WTC11 (cell line): ENCODE measurements at places on chromosomes 1 and 21. TPM values are rescaled to one million over a fixed set of nuclear protein-coding genes. Genes with fewer than 3 reads are reported as not detected.

- peaks cover 15% of the 10 kb centered on the region for H3K4me1 ChIP-seq
- DNase-seq = no peak
Observed at GRCh38 chr1:76940571-76941335, 73.5 kb downstream of the ST6GALNAC5 start.

The TTC22 gene
- 0.63 to 0.99 TPM (median 0.69 TPM) in 3 replicates for total RNA-seq

The PCP4 gene
- total RNA-seq = 1.4 to 2.1 TPM (median 1.6 TPM) in 3 replicates

- H3K4me1 ChIP-seq = peaks cover 13% of the 10 kb centered on the region
- peaks cover 30% of the 10 kb centered on the region for H3K36me3 ChIP-seq
- H3K4me3 ChIP-seq = no peak overlapping the region
Observed at GRCh38 chr1:43277116-43277876, 7.5 kb downstream of the TMEM125 start.

DNA sequence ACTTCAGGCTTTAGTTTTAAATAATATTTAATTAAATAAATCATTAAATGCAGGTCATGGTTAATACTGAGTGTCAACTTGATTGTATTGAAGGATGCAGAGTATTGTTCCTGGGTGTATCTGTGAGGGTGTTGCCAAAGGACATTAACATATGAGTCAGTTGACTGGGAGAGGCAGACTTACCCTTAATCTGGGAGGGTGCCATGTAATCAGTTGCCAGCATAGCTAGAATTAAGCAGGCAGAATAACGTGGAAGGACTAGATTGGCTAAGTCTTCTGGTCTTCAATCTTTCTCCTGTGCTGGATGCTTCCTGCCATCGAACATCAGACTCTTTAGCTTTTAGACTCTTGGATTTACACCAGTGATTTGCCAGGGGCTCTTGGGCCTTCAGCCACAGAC, 85.3 kb downstream of the MAP3K21 start:
- no peak for DNase-seq
- H3K36me3 ChIP-seq = peaks cover 17% of the 10 kb centered on the region
- no peak overlapping the region for H3K27ac ChIP-seq
- peaks cover 8% of the 10 kb centered on the region for H3K4me1 ChIP-seq
- H3K4me3 ChIP-seq = no peak overlapping the region

GRCh38 chr1:89171067-89171438, 4.8 kb downstream of the GBP7 start:
- no peak overlapping the region for H3K27ac ChIP-seq
- H3K36me3 ChIP-seq = no peaks in the 10 kb centered on the region
- no peak for DNase-seq

The PRAMEF5 gene
- total RNA-seq = not detected in 3 replicates
